ENCODE measurements at places on chromosomes 1 and 21. TPM values are rescaled to one million over a fixed set of nuclear protein-coding genes. Genes with fewer than 3 reads are reported as not detected.

DNA sequence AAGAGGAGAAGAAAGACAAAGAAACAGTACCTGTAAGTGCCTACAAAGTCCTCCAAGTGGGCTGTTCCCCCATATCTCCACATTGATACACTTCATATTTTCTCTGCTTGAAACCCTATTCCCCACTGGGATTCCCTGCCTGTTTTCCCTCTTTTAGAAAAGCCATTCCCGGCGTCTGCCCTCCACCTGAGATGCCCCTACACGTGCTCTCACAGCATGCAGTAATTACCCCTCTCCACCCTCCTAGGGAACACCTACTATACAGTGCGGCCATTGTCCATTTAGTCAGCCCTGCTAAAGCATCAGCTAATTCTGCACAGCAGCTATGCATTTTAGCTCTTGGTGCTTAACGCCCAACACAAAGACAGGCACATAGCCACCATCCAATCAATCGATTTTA is 135.7 kb upstream of the TIAM1 start:
- no peak for DNase-seq

GRCh38 chr1:27152004-27152828 is 2.7 kb downstream of the SLC9A1 start:
- DNase-seq, result no peak

DNA sequence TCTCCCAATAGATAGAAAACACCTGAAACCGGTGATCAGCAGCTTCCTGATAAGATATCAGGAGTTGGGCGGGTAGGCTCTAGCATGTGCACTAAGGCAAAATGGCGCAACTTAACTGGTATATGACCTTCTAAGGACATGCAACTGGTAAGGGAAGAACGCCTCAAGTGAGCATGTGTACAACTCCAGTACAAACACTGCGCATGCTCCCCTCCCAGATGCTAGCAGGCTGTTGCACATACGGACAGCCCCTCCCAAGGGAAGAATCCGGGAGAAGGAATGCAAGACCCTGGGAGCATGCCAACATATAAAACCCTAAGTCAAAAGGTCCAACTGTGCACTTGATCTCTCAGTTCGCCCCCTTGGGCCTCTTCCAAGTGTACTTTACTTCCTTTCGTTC is 110.8 kb downstream of the TSEN15 start:
- DNase-seq, result no peak

DNA sequence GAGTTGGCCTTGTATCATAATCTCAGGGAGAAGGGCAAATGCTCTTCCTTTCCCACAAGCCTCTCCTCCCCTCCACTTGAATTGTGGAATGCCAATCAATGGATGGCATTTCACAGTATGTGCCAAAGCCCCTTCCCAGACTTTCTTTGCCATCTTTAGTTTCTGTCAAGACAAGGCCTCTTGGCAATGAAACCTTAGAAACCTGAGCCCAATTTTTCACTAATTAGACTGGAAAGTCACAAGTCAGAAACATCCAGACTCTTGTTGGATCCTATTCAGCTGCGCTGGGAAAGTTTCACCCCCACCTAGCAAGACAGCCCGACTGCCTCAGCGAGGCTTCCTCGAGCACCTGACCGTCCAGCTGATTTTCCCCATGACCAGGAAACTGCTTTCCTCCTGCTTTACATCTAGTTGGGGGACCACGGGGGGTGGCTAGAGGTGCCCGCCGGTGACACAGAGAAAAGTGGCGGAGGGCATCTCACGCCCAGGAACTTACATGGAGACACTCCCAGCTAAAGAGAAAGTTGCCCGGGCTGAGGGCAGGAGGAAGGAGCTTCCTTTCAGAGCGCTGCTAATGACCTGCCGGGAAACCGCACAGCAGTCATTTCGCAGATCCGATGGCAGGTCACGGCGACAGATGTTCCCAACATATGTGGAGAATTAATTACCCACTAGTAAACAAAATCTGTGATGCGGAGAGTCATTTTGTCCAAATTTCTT is 302.6 kb upstream of the RRP15 start:
- no peak for DNase-seq

DNA sequence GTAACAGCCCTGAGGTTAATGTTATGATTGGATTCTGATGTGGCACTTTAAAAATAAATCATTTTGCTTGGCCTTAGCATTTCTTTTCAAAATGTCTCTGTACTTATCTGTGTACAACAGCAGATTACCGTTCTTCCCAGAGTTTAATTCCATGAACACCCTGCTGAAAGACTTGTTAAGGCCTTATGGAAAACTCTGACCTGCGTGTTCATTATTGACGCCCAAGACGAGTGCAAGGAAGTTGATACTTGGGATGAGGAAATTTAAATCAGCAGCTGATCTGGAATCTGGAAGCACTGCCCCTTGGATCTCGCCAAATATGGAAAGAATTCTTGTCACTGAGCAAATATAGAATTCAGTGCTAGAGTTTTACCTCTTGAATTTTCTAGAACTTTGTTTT is 6.7 kb downstream of the ERG start:
- no peak for DNase-seq

GRCh38 chr1:201916649-201917249 is 28.1 kb downstream of the SHISA4 start:
- DNase-seq, result no peak

FOXD3 gene
- total RNA-seq, result 0.26 TPM

DNA sequence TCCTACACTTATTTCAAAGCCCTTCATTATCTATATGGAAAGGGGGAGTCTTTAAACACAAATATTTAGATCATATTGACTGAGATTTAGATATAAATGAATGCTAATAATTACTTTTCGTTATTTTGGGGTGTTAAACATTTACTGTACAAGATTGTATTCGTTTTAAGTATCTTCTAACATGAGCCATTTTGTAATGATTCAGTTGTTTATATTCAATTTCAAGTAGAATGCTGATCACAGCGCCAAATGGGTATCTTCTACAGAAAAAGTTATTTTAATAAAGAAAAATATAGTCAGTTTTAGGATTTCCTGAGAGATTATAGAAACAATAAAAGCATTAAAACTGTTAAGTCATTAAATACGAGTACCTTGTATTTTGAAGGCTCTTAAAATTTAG is 104.5 kb upstream of the HNRNPU start:
- DNase-seq, result no peak

- no peak for DNase-seq
These were observed 3.6 kb downstream of the FAM20B start for GRCh38 chr1:179029321-179029759.
